ENCODE measurements at places on chromosomes 4 and X.

DNA sequence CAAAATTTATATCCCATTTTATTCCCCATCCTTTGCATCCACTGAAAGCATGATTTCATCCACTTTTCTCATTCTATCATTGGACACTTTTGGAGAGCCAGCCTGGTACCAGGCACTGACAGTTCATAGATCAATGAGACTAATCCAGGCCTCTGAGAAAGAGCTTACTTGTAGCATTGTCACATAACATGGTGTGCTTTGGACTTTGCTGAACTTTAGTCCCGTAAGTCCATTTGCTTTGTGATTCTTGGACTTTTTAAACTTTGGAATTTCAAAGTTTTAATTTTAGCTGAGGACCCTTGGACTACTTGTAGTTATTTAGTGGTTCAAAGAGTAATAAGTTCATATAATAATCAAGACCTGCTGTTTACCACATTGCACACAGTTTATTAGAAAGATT lies 11.5 kb downstream of the LIAS start:
- DNase-seq = no peak

DNA sequence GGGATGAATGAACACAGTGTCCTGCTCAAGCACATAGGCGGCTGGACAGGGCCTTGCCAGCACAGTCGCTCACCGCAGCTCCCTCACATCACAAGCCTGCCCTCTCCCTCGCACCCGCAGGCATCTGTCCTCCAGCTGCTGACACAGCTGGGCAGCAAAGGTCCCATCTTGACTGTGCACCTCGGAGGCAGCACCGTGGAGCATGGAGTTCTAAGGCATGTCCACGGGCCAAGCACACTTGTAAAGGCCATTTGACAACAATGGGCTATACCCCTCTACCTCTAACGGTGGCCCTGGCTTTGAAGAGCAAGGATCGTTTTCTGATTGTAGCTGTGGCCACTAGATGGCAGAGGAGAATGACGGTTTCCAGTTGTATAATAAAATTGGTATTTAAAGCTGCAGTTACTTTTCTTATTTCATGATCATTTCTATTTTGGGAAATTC lies 53.8 kb downstream of the APLN start:
- peak; percentile 6 for DNase-seq

DNA sequence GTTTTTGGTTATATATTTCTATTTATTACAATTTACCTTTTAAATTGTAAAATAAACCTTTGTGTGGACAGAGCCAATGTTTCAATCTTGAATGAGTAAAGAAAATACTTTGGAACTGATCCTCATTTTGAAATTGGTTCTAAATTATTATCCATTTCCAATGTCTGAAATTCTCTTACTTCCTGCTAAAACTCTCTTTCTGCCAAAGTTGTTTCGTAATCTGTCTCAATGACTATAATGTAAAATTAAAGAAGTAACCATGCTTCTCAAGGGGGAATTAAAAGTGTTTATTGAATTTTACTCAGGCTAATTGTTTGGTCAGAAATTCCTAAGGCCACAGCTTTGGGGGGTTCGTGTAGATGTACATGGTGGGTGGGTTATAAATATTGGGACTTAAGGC lies 34.8 kb downstream of the YIPF6 start:
- no peak for DNase-seq

DNA sequence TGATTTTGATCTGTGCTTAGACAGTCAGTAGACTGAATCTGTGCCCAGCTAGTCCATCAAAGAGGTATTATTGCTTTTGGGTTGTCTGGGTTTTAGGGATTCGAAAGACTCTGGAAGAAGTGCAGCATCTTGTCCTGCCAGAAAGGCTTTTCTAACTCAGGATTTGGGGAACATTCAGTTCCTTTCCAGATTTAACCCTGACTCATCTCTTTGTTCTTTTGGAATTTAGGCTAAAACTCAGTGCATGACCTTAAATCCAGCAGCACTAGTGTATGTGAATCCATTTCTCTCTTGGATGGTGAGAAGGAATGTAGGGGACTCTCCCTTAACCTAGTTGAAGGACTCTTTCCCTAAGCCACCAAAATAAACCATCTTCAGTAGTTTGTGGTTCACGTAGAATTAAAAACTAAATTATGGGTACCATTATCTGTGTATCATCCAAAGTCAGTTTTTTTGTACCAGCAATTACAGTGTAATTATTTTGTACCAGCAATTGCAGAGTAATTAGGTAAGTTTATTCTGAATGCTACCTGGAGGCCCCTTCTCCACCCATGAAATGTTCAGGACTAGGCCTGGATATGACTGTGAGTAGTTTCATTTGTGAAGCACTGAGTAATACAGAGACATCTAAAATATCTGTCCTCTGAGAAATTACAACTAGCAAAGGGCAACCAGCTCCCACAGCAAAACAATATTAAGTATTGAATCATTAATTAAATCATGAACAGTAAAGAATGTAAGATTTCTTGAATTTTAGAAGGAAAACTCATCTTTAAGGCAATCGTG lies 384.0 kb downstream of the TMA16 start:
- DNase-seq = no peak

DNA sequence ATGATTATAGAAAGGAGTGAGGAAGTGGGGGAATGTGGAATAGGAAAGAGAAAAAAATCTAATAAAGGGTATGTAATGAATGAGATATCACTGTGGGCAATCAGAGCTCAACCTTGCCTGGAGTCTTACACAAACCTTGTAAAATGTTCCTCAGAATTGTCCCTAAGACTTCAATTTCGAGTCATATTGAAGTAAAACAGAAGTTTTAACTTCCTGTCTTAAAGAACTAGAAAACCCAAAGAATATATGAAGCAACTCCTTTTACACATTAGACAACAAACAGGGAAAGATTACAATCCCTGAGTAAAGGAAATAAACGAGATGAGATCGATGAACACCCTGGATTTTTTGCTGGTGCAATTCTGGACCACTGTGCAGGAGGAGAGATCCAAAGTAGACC lies 18.0 kb downstream of the CXCL2 start:
- no peak for DNase-seq

GRCh38 chrX:81390237-81390636 lies 188.3 kb downstream of the SH3BGRL start:
- no peak for DNase-seq

DNA sequence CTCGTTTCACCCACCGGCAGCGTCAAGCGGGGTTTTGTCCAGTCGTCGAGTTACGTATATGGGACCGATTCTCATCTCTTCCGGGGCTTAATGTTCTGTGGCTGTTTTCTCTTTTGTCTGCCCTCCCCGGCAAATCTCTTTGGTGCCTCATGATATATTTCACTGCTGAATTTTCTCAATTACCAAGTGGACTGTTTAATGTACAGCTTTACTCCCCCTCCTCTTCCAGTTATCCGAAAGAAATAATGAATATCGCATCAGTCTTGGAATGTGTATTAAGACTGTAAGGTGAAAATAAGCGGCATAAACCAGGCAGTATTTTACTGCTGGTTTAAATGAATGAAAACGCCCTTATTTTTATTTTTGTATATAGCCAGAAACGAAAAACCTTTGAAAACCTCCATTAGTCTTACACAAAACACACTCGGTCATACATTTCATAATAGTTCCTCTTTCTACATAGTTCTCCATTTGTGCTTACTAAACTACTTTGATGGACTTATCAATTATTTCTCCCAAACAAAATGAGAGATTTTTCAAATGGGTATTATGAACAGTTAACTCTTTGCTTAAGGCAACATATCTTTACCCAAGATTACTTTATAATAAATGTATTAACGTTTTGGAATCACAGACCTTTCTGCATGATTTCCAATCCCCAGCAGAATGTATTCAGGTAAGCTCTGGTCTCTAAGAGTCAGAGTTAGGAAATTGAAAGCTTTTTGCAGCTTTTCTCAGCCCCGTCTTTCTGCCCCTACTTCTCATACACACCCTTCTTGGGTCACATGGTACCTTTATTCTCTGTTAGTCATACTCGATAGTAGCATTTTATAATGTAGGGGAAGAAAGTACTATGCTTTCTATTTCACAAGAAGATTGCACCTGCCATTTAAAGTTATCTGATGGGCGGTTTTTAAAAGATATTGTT lies 979 bp downstream of the RP2 start:
- peak; percentile 30 for DNase-seq

DNA sequence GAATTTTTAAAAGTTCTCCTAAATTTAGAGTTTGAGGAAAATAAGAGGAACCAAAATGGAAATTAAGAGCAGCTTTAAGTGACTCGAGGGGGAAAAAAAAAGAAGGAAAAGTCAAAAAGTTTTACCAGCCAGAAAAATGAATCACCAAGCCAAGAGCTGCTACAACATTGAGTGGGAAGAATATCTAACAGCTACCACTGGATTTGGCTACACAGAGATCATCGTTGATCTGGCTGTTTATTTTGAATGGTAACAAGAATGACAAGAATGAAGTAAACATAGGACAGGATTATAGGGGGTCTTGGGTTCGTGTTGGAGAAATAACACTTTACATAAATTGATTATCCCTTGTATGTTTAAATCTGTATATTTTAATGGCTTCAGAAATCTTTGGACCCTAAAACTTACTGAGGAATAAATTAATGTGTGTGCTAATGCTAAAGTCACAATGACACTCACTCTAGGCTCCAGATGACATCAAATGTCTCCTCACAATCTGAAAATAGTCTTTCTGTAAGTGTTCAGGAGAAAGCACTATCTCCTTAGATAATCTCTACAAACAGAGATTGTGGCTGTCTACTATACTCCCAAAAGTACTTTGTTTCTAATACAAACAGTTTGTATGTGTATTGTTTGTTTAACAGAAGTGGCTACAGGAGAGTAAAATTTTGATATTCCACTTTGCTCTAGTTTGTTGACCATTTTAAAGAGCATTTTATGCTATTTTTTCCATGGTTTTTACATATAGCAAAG lies 3.1 kb upstream of the CSN3 start:
- no peak for DNase-seq

DNA sequence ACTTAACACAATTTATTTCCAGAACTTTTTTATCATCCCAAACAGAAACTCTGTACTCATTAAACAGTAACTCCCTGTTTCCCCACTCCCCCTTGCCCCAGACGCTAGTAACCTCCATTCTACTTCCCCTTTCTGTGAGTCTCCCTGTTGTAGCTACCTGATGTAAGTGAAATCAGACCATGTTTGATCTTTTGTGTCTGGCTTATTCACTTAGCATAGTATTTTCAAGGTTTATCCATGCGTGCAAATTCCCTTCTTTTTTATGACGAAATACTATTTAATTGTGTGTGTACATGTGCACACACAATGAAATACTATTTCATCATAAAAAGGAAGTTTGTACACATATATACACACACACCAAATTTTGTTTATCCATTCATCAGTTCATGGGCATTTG lies 5.2 kb downstream of the PKD2 start:
- DNase-seq = no peak

DNA sequence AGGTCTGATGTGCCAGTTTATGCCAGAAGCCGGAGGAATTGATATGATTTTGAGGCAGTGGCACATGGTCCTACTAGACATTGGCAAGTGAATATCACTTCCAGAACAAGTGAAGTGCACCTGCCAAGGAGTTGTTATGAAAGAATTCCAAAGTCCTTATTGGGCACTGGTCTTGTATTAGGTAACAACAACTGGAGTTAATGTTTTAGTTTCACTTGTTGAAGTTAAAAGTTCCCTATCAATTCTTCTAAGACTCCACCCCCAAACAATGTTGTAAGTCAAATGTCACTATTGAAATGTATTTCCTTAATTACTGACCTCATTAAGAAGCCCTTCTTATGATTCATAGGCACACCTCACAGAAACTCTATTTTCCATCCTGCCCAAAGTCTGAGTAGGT lies 3.1 kb downstream of the TET2 start:
- no peak for DNase-seq

DNA sequence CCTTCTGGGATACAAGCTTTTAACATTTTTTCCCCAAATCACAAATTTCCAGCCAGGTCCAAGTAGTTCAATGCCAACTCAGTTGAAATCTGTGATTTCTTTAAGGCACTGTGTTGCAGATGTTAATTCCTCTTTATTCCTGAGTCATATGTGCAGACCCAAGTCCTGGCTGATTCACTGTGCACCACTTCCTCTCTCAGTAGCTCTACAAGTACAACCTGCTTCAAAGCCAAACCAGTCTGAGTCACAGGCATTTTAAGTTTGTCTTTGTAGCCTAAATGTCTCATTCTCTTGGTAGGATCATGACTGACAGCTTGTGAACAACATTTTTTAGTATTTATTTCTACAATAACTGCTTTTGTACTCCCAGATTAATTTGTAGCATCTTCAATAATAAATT lies 165.6 kb upstream of the S100G start:
- DNase-seq = peak; percentile 35

GRCh38 chr4:120227554-120227953 lies 160.9 kb upstream of the MAD2L1 start:
- no peak for DNase-seq

DNA sequence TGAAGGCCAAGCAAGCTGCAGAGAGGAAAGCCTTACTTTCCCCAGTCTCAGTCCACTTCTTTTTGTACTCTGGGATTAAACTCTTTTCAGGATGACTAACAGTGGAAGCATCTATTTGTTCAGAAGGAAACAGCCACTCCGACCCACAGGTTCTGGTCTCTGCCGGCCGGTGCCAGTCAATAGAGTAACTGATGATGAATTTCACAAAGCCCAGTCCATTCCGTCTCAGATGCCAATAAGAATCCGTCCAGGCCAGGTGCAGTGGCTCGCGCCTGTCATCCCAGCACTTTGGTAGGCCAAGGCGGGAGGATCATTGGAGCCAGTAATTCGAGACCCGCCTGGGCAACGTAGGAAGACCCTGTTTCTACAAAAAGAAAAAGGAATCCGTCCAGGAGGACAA lies 58.5 kb upstream of the HELT start:
- no peak for DNase-seq

GRCh38 chr4:64781737-64782326 lies 372.6 kb upstream of the TECRL start:
- DNase-seq = peak; percentile 11

DNA sequence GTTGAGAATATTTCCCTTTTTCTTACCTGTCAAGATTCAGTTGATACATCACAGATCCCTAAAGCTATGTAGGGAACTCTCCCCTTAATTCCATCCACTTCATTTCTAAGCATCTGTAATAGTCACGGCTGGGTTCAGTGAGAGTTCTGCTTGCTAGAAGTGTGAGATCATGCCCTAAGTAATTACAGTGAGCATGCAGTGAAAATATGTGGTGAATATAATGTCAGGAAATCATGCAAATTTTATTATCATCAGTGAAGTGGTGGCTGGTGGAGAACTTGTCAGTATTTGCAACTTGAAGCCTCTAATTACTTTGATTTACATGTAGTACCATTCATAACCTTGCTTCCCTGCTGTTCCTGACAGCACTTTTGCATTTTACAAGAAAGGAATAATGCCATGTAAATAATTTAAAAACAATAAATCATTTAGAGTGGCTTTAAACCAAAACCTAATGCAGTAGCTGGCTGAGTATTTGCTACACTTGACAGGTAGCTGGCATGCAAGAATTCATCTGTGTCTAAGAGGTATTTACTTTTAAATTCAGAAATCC lies 28.3 kb upstream of the CFAP299 start:
- DNase-seq = no peak

GRCh38 chr4:158080354-158080753 lies 92.5 kb downstream of the GASK1B start:
- DNase-seq = no peak

- peak; percentile 41 for DNase-seq
Measured at GRCh38 chr4:112633477-112634235, 3.1 kb downstream of the ZGRF1 start.

- DNase-seq = no peak
Measured at GRCh38 chrX:13607331-13607995, 38.1 kb downstream of the EGFL6 start.
